Progenitor cell of endocrine pancreas (in vitro differentiated cells): ENCODE measurements at places on chromosomes 11 and 22. TPM values are rescaled to one million over a fixed set of nuclear protein-coding genes. Genes with fewer than 3 reads are reported as not detected.

DNA sequence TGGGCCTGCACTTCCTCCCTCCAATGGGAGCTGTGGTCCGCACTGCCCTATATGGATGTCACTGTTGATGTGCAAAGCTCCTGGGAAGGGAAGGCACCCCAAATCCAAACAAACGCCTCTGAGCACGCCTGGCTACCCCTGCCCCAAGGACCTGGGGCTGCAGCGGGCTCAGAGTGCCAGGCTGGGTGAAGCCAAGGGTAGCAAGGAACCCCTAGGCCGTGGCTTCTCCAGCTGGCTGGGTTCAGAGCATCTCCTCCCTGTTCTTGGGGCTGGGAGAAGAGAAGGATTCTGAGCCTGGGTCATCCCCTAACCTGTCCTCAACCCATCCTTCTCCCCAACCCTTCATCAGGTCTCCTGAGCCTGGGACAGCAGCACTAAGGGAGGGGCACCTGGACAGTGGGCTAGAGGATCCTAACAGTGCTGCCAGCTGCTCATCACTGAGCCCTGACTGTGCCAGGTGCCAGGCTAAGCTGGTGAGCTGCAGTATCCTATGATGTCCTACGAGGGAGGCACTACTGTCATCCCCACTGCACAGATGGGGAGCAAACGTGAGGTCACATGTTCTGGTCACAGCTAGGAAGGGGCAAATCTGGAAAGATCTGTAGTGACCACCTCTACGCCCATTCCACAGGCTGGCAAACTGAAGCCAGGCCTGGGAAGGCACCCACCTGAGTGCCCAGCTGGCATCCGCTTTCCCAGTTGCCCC is 3.0 kb downstream of the SSTR3 start:
- no peak for DNase-seq

- DNase-seq: peak; percentile 65
These were observed 859 bp upstream of the KRTAP5-5 start for GRCh38 chr11:1628506-1629325.

DNA sequence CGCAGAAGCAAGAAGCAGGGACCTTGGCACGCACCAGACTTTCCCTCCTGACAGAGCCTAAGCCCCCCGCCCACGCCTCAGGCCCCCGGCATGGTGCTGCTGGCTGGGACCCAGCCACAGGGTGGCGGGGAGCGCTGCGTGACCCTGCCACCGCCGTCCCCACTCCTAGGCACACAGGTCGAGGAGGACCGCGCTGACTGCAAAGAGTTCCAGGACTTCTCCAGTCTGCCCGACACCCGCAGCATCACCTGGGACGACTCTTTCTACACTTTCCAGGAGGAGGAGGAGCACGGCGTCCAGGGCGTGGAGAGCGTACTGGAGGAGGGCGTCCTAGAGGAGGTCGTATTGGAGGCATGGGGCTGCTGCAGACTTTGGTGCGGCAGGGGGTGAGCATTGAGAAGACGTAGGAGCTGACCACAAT is 103.7 kb downstream of the TRIM51G start:
- no peak for DNase-seq

DNA sequence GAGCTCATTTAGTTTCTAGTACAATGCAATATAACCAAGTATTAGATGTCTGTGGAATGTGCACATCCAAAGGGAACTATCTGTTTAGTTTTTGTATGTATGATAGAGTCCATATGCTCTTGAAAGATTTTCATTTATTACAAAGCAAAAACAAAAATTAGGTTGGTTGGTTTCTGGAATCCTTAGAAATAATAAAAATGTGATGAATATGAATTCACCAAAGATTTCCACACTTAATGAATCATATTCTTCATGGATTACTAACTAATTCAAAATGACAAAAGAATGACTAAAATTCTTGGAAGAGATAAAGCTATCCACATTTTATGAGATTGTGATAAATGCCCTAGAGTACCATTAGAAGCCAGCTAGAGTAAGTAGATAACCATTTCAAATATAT is 261.1 kb downstream of the SBF2 start:
- DNase-seq: no peak

OR8G1 gene
- total RNA-seq: not detected in 2 replicates

GRCh38 chr11:2539371-2540222 is 94.8 kb downstream of the KCNQ1 start:
- no peak for DNase-seq

DNA sequence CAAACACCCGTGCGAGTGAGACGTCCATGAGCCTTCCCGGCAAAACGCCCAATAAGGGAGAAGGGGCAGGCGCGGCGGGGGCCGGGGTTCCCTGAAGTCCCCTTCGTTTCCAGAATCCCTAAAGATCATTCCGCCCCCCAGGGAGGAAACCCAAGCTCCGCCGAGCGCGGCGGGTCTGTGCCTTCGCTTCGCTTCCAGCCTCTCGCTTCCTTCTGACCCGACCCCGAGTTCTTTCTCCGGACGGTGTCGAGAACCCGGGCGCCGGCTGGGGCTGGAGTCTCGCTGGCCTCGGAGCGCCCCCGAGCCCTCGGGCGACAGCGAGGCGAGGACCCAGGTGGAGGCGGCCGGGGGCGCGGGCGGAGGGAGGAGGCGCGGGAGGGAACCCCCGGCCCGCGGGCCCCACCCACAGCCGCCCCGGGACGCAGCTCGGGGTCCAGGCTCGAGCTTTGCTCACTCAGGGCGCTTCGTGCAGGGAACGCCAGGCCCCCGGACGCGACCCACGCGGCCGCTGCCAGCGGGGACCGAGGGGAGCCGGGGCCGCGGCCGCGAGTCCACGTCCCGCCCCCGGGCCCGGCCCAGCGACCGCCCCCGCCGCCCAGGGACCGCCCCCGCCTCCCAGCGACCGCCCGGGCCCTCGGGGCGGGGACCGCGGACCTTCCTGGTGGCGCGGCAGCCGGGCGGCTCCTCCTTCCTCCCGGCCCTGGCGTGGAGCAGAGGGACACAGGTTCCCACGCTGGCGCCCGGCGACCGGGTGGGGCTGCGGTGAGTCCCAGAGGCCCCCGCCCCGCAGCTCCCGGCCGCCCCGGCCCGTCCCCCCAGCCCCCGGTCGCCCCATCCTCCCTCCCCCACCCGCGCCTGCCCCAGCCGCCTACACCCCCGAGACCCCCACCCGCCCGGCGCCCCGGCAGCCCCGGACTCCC is at the start of gene PGGHG:
Gene PGGHG (plus strand): TSS at position 649 of the 920 bp plus-strand sequence. CDS start 691 bp downstream, outside the sequence.
- peak; percentile 45 for DNase-seq

CSF2RB gene
- total RNA-seq: not detected in 2 replicates

THAP12 gene
- 51.1 and 52.4 TPM in 2 replicates for total RNA-seq

KCNJ11 gene
- total RNA-seq: 8.1 and 10.4 TPM in 2 replicates

GRCh38 chr22:31947296-31947695 is 3.0 kb downstream of the YWHAH start:
- DNase-seq: no peak

GRCh38 chr11:94766713-94767206 is 1.4 kb upstream of the AMOTL1 start:
- DNase-seq: no peak

GRCh38 chr11:88040148-88040496 is 135.1 kb downstream of the RAB38 start:
- no peak for DNase-seq

GLYATL1 gene
- 23.6 and 25.3 TPM in 2 replicates for total RNA-seq
